ENCODE measurements at places on chromosomes 3 and 15.

DNA sequence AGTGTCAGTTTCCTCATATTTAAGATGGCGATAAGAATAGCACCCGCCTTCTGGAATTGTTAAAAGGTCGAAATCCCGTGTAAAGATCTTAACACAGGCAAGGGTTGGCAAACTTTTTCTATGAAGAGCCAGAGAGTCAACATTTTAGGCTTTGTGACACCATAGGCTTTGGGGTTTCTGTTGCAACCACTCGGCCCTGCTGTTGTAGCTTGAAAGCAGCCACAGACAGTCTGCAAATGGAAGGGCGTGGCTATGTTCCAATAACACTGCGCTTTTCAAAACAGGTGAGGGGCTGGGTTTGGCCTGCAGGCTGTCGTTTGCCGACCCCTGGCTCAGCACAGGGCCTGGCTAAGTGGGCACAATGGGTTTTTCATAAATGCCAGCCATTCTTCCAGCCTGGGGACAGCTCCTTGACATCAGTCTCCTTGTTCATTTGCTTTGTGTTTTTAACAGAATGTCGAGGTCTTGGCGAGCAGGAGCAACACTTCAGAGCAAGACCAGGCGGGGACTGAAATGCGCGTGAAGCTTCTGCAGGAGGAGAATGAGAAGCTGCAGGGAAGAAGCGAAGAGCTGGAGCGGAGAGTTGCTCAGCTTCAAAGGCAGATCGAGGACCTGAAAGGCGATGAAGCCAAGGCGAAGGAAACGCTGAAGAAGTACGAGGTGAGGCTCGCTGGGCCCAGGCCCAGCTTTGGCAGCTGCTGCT is 75.2 kb upstream of the MYZAP start:
- no peak for DNase-seq

GRCh38 chr3:174199696-174200095 is 659.4 kb upstream of the NAALADL2 start:
- DNase-seq = no peak

DNA sequence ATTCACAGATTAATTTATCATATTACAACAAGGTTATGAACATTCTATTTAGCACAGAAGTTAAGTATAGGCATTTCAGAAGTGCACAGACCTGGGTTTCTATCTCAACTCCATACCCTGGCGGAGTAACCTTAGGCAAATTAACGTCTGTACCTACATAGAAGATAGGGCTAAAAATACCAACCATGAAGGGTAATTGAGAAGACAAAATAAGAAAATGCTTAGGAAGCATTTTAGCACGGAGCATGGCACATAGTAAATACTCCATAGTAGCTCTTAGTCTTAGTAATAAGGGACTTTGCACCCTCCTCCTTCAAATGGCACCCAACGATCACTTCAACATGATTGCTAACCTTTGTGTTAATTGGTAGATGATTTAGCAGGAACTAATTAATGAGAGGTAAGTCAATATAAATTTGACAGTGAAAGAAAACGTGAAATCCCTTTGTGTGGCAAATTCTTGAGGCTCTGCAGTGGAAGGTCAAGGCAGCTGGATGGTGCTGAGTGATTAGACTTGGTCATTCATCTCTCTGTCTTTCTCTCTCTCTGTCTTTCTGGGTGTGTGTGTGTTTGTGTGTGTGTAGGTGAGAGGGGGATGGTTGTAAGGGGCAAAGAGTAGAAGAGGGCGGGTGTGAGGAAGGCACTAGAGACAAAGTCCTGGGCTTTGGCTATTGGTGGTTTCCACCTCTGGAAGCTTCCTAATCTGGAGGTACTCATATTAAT is 131.1 kb upstream of the PHLDB2 start:
- no peak for DNase-seq

GRCh38 chr3:87755852-87756251 is 303.0 kb downstream of the CGGBP1 start:
- no peak for DNase-seq

DNA sequence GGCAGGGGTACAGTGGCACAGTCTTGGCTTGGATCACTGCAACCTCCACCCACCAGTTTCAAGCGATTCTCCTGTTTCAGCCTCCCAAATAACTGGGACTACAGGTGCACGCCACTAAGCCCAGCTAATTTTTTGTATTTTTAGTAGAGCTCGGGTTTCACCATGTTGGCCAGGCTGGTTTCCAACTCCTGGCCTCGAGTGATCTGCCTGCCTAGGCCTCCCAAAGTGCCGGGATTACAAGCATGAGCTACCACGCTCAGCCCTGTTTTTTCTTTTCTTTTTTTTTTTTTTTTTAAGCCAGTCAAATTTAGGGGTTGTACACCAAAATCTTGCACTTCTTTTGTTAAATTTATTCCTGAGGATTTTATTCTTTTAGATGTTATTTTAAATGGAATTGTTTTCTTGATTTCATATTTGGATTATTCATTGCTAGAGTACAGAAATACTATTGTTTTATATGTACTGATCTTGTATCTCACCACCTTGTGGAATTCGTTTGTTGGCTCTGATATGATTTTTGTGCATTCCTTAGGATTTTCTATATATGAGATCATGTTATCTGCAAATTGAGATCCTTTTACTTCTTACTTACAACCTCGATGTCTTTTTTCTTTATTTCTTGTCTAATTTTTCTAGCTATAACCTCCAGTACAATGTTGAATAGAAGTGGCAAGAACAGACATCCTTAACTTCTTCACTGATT is 65.6 kb downstream of the ZNF609 start:
- no peak for DNase-seq

DNA sequence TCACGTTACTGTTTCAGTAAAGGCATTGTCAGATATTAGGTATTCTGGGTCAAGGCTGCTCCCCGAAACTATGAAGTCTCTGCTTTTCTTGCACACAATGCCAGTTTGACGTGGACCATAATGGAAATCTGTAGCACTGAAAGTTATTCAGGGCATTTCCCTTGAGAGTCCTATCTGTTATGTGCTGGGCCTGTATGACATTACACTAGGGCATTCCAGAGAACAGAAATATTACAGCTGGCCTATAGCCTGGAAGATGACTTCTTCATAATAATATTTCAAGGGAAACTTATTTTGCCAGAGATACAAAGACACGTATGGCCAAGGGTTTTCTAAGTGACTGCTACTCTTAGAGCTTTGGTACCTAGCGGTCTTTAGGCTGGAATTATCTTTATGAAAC is 613.6 kb upstream of the CBLB start:
- DNase-seq = no peak

DNA sequence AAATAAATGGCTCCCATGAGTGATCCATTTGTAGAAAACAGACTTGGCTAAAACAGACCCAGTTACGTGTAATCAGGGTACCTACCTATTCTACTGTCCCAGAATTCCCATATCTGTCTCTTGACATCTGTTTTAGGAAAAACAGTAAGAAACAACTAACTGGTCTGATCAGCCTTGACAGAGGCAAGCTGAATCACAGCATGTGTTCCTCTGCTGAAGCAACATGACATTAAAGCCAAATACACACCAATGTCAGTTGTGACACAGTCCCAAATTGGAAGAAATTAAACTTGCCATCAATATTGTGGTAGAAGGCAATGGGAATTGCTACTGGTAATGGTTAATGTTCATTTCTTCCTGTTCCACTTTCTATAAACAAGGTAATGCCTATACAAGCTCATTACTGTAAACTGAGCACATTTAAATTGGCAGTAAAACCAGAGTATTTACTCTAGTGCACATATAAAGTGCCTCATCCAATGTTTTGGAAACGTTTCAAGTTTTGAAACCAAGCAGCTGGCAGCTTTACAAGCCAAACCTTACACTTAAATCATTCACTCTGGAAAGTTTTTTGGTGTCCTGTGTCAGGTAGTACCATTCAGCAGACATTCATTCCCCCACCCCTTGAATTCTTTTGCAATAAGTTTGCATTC is 27.0 kb downstream of the ALDH1A2 start:
- DNase-seq = no peak

GRCh38 chr15:43096411-43096810 is 9.4 kb downstream of the UBR1 start:
- DNase-seq = no peak

- DNase-seq = no peak
Observed at GRCh38 chr3:99646107-99646435, 7.7 kb downstream of the COL8A1 start.

DNA sequence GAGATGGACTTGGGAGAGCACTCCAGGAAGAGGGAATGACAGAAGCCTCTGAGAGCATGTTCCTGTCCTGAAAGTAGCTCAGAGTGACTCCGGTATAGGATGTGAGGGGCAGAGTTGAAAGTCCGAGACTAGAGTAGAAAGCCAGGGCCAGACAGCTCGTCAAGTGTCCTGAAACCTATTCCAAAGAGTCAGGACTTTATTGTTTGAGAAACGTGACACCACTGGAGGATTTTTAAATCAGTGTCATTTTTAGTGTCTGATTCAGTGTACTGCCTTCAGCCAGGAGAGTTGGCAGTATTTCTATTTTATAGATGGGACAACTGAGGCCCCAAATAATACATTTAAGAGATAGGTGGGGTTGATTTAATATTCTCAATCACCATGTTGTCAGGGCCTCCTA is 1.6 kb upstream of the RBMS3 start:
- DNase-seq = no peak

- DNase-seq = no peak
Observed at GRCh38 chr15:31499953-31500765, 173.5 kb downstream of the KLF13 start.

- DNase-seq = no peak
Observed at GRCh38 chr3:35633332-35634124, 5.8 kb upstream of the ARPP21 start.

DNA sequence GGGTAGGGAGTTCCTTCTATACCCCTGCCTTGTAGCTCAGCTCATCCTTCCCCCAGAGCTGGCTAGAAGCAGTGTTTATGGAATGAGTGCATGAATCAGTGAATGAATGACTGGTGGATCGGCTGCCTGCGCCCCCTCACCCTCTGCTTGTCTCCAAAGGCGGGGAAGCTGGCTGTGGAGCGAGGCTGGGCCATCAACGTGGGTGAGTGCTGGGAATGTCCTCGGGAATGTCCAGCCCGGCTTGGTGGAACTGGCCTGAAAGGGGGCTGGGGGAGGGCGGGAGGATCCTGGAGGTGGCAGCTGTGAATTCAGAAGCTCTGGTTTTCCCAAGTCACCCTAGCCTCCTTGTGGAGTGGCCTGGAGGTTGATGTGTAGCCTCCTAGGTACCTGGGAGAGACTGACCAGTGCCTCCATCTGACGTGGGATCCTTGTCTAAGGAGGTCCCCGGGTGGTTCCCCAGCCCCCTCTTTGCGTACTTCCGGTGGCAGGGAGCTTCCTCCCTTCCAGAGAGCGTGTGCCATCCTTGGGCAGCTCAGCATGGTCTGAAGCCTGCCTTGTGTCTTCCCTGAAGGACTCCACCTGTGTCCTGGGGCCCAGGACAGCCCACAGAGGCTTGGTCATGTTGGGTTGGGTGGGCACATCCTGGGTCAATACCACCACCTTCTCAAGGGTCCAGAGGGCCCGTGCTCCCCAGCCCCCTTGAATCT is 18.4 kb downstream of the HDAC11 start:
- DNase-seq = no peak

DNA sequence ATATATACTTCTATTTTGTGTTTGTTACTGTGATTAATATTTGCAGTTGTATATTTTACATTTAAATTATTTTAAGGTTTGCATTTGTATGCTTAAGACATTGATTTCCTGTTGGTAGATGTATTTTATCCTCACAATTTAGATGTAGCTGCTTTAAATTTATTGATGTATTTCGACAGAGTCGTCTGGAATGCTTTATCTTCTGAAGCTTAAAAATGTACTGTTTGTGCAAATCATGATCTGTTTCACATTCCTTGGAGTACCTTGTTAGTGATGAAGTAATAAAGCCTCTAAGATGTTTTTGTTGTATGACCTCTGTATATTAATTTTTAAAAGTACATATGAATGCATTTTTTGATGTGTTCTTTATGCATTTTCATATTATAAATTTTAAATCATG is 1.9 kb downstream of the CHD2 start:
- DNase-seq = no peak

DNA sequence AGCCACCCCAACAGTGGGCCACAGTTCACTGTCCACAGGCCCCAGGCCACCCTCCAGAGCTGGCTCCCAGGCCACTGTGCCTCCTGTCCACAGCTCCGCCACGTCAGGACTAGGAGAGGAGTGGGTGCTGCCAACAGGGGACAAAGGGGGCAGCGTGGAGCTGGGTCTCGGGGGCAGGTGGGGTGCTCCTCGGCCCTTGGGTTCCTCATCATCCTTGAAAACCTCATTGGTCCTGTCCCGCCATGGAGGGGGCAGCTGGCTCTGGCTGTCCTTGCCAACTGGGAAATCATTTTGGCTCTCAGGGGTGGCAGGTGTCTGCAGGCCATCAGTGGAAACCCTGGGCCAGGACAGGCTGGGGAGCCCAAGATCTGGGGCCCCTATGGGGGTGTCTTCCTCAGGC is 45.2 kb downstream of the ADAMTS7 start:
- no peak for DNase-seq

GRCh38 chr15:66483131-66483566 is 14.4 kb downstream of the SNAPC5 start:
- no peak for DNase-seq

DNA sequence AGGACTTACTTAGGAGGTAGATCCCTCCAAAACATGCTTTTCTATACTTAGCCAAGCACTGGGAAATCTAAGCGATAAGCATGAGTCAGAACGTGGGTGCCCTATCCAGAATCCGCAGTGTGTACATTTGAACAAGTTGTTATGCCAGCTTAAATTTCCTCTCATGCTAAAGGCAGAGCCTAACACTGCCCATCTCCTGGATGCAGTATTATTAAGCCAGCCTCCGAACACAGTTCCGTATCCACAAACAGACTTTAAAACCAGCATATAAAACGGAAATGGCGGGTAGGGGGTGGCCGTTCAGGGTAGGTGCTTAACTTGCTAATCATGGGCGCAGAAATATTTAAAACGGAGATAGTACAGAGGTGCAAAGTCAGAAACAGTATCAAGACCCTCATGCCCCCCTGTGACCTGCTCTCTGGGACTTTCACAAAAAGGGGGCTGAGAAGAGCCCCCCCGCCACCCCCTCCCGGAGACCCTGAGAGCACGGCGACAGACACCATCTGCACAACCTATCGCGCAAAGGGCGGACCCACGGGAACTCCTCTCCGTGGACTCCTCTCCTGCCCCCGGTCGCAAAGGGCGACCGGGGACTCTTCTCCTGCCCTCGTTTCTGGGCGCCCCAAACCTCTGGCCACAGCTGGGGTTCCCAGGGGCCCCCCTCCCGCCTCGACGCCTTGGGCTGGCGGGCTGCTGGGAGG is 889 bp upstream of the LRRIQ4 start:
- DNase-seq = no peak

DNA sequence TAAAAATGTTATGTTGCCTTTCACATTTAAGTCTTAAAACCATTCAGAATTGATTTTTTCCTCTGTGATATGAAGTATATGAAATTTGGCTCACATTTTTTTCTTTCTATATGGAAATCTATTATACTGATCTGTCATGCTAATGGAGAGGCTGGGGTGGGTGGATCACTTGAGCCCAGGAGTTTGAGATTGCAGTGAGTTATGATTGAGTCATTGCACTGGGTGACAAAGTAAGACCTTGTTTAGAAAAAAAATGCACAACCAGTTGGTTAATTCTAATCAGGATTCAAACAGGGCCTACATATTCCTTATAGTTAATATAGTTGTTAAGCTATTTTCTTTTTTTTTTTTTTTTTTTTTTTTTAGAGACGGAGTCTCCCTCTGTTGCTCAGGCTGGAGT is 230.5 kb downstream of the MFSD1 start:
- DNase-seq = no peak
